ENCODE measurements at places on chromosomes 5 and 9. TPM values are rescaled to one million over a fixed set of nuclear protein-coding genes. Genes with fewer than 3 reads are reported as not detected.

DNA sequence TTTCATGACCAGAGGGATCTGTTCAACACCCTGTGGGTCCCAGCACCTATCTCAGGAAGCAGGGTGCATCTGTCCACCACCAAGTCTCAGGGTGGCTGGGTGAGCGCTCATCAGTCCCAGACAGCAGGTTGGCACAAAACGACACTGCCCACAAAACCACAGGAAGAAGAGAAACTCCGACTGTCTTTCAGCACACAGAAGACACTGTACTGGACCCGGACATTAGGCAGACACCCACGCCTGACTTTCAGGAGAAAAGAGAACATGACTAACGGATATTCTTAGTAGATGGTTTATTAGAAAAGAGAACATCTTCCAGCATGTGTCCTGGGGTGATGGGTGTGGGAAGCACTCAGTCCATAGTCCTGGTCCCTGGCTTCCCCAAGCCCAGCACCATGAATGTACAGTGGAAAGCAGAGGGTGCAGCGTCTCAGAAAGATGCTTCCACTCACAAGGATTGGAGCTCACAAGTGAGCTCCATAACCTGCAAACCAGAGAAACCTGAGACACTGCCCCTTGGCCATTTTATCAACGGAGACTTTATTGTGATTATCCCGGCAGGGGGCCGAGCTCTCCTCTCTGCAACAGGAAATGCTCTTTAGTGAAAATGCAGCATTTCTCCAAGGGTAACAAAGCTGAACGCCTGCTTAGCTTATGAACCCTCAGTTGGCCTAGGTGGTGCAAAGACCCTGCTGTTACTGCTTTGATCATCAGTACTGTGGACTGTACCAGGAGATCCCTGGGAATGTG, 35.8 kb upstream of the LCP2 start:
- DNase-seq, result no peak

DNA sequence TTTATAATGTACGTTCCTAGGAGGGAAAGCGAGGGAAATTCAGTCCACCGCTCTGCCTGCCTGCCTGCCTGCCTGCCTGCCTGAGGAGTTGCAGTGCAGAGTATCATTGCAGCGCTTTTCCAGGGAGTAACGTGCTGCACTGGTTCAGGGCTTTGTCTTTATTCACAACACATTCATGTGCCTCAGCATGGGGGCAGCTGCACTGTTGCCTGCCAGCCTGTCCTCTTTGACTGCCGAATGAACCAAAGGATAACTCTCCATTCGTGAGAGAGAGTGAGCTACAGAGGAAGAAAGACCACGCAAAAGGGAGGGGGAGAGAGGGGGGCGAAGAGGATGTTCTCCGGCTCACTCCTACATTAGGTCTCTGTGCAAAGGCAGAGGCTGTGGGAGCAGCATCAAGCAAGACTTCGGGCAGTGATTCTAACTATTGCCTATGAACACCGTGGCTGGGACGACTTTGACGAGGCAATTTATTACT, 791.2 kb downstream of the MAT2B start:
- peak; percentile 8 for DNase-seq

- no peak for DNase-seq
Observed at GRCh38 chr9:22040760-22041159, 31.7 kb upstream of the CDKN2B start.

DNA sequence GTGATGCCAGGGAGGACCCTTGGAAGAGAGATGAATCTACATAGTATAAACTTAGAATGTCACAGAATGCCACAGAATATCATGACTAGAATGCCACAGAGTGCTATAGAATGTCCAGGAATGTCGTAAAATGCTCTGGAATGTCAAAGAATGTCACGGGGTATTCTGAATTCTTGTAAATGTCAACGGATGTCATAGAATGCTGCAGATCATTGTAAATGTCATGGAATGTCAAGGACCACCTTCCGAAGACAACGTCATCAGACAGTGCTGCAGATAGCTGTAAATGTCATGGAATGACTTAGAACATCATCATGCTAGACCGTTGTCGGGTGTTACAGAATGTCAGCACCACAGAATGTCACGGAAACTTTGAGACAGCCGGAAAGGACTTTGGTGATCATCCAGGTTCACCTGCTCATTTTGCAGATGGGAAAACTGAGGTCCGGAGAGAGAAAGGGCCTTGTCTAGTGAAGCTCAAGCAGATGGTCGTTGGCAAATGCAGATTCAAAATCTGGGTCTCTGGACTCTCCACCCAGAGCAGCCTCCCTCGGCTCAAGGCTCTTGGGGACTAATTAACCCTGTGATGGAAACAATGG, 117.1 kb downstream of the LHX2 start:
- DNase-seq, result no peak

GRCh38 chr5:171630350-171631065, 155.1 kb upstream of the SMIM23 start:
- no peak for DNase-seq

- no peak for DNase-seq
Observed at GRCh38 chr5:107215611-107216010, 455.1 kb downstream of the EFNA5 start.

- no peak for DNase-seq
Observed at GRCh38 chr9:75946766-75947165, 56.3 kb downstream of the PCSK5 start.

DNA sequence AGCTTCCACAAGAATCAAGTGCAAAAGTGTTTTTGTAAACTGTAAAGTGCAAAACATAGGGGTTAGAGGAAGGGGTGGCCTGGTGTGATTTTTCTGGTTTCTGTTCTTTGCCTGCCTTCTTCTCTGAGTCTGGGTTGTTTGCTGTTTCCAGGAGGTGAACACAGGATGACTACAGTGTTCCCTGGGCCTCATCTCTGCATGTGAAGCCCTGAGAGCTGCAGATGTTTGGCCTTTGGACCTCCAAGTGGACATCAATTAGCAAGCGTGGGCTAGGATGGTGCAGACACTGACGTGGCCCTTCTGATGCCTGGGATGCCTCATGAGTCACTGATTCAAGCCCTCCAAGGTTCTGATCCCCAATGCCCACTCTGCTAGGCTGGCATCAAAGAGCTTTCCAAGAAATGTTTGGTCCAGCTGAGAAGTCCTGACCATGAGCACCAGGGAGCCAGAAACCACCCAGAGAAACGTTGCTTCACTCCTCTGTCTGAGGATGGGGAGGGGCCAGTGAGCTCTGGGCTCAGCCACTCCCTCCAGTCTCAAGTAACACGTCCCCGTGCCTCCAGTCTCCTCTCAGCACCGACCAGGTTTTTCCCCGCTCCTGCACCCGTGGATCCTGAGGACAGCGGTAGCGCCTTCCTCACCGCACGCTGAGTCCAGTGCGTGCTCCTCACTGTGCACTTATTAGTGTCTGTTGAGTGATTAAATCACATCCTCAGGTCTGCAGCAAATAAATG, 7.6 kb downstream of the IL9 start:
- no peak for DNase-seq

DNA sequence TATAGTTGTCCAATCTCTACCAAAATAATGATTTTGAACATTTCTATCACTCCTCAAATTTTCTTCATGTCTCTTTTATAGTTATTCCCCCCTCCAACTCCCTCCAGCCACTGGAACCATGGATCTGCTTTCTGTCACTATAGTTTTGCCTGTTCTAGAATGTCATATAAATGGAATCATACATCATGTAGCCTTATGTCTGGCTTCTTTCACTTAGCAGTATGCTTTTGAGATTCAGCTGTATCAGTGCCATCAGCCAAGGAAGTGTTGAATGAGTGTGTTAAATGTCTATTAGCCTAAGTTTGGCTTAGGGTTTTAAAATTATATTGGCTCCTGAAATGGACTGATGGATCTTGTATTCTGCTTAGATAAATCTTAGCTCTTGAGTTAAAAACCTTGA, 36.0 kb downstream of the UBE2D2 start:
- no peak for DNase-seq

DNA sequence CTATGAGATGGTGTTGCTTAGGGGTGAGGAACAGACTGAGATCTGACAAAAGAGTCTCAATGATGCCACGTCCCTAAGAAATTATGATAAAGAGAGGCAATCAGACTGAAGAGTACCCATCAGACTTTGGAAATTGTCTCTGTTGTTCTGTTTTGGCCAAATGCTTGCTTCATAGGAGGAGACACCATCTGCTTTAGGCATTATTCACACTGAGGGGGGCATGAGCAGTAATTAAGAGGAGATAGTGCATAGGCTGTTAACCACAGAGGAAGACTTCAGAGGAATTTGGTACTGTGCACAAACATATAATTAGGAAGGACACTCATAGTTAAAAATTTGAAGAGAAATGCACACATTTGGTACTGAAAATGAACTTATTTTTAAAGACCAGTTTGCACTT, 190.7 kb downstream of the FAM170A start:
- no peak for DNase-seq

GRCh38 chr5:158058208-158059120, 199.5 kb upstream of the CLINT1 start:
- DNase-seq, result no peak

DNA sequence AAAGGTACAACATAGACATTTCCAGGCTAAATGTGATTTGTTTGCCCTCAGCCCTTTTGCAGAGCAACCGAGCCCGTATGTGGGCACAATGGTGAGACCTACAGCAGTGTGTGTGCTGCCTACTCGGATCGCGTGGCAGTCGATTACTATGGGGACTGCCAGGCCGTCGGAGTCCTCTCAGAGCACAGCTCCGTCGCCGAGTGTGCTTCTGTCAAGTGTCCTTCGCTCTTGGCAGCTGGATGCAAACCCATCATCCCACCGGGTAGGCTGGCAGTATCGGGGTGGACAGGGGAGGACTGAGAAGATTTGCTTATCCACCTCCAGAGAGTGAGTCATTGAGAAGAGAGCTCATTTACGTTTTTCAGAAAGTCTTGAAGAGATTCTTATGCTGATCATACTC, 17.8 kb upstream of the GLIPR2 start:
- DNase-seq, result no peak

DNA sequence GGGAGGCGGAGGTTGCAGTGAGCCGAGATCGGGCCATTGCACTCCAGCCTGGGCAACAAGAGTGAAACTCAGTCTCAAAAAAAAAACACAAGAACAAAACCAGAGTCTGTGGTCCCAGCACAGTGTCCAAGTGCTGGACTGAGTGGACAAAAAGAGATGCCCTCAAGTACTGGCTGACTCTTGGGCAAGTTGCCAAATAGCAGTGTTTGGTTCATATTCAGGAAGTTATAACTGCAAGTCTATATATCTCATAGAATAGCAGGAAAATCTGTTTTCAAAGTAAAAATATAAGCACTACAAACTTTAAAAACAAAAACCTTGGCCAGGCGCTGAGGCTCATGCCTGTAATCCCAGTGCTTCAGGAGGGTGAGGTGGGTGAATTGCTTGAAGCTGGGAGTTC, 7.3 kb downstream of the HABP4 start:
- DNase-seq, result no peak

DNA sequence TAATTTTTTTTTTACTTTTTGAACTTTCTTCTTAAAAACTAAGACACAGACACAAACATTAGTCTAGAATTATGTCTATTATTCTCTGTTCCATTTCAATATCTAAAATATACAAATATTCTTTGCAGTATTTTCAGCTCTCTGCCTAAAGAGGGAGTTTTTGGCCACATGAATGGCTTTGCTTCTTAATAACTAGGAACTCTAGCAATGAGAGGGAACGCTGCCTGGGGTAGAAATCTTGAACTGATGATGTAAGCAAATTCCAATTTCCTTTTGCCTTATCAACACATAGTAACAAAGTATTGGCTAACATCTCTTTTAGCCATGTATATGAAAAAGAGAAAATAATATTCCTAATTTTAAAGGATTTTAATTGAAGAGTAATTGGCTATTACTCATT, 51.9 kb downstream of the SLC25A46 start:
- no peak for DNase-seq

GRCh38 chr5:95022967-95023695, 261.8 kb downstream of the MCTP1 start:
- no peak for DNase-seq

DNA sequence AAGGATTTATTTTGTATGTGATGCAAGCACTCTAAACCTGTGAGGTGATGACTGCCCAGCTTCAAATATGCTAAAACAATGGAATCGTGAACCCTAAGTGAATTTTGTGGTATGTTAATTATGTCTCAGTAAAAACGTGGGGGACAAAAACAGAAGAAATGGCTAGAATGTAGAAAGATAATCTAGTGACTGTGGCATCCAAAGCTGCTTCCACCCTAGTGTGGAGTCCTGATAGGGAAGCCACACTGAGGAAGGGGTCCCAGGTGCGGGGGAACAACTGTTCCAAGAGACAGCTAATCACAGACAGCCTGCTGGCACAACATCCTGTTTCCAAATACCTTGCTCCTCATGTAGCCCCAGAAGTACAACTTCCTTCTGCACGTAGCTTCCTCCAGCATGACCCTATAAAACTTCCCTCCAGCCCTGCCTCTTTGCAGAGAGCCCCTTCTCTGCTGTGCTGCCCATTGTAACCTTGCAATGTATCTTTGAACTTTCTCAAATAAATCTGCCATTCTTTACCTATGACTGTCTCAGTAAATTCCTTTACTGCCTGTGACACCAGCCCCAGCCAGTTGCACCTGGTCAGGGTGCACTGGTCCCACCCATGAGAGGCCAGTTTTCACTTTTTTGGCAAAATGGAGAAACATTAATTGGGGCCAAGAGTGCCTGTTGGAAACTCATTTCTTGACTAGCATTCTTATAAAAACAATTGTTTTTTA, 4.9 kb downstream of the GMCL2 start:
- DNase-seq, result no peak

DNA sequence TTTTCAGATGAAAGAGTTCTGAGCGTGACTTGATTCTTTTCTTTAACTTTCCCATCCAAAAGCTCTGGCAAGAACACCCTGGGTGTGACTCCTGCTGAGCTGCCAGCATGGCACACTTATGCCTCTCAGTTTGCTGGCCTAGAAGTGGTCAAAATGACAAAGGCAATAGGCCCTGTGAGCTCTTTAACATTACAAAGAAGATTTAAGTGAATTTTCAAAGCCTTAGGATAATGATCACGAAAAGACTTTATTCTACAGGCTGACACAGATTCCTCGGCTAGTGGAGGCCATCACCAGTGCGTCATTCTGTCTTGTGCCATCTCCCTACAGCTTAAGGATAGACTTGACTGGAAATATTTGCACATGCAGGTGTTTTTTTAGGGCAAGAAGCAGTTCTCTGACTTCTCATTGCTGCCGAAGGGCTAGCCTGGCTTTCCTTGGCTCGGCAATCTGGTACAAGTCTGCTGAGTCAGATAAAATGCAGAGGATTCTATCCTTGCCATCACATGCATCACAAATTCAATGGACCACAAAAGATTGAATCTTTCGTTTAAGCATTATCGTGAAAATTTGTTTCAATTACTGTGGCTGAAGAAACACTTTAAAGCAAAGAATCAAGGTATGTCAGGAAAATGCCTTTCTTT, 311.5 kb downstream of the COX7C start:
- DNase-seq, result no peak

- DNase-seq, result no peak
Observed at GRCh38 chr9:87069690-87070089, 122.4 kb upstream of the GAS1 start.

Gene TMEM8B
- 4.8 TPM for total RNA-seq

Gene ADAMTS16
- total RNA-seq, result 13.5 TPM

Gene SLC12A2
- 63.9 TPM for total RNA-seq

Gene ARHGEF28
- total RNA-seq, result 16.9 TPM

Gene FCN2
- not detected for total RNA-seq

Gene CCDC180
- 10.0 TPM for total RNA-seq

Gene FANCC
- total RNA-seq, result 25.7 TPM

Gene DRD1
- total RNA-seq, result 4.2 TPM

Gene RBM18
- 19.1 TPM for total RNA-seq

Gene PHYHD1
- total RNA-seq, result 16.8 TPM

All from urinary bladder (tissue), 4 donors.